ENCODE measurements at places on chromosomes 7 and 10.

DNA sequence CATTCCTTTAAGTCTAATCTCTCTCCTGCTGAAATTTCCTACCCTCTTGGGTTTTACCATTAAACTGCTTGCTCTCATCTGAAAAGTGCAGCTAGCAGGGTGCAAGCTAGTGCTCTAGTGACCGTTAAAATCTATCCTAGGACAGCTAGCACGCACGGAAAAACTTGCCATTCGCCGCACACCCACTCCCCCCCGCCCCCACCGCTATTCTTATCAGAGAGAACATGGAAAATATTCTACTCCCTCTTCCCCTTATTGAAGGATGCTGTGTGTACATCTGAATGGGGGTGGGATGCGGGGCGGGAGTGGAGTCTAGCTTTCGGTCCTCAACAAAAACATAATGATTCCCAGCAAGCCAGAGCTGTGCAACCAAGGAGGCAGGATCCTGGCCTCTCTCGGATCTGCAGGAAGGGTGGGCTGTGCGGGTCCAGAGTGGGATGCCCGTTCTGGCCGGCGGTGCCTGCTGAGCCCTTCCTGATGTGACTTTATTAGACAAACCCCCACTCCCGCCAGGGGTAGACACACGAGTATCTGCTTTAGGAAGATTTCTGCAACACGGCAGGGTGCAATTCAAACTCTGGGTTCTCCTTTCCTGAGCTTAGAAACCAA, 1.1 kb upstream of the ADRA2A start:
- DNase-seq = no peak

DNA sequence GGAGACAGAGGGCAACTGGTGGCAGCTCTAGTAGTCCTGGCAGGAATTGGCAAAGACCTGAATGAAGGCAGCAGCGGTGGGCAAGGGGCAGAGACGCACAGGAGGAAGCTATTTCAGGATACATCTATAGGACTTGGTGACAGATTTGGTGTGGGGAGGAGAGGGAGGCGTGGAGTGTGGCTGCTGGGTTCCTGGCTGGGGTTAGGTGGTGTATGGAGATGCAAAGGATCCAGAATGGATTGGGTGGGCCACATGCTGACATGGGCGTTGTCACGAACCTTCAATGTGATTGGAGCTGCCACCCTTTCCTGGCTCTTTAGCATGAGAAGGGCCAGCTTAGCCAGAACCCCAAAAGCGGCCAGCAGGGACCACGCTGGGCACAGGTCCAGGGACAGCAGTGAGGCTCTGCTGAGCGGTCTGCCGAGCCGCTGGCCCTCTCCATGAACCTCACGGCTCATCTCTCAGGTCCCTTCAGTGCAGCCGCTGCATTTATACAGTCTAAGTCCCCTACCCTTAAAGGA, 10.2 kb upstream of the ADCY1 start:
- no peak for DNase-seq

DNA sequence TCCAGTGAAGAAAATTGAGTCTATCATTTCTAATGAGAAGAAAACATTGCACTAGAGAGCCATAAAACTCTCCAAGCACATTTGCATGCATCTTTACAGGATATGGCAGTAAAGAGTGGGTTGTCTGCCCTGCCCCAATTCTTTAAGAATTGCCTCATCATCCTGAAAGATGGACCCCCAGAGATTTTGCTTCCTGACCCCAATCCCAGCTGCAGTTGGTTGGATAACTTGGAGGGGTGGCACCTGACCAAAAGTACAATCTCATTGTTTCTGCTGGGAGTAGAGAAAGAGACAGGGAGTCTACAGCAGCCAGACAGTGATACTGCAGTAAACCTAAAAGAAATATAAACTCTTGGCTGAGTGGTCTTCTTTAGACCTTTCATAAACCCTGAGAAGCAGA, 49.1 kb upstream of the ADCY1 start:
- no peak for DNase-seq

- no peak for DNase-seq
These were observed 23.8 kb downstream of the CROT start for GRCh38 chr7:87369216-87369615.

GRCh38 chr10:75865413-75866299, 434.2 kb downstream of the LRMDA start:
- no peak for DNase-seq

GRCh38 chr7:42342381-42342780, 105.4 kb upstream of the GLI3 start:
- no peak for DNase-seq
